ENCODE measurements at places on chromosomes 3 and 15.

GRCh38 chr15:38367476-38367875, 86.5 kb upstream of the FAM98B start:
- no peak for DNase-seq

DNA sequence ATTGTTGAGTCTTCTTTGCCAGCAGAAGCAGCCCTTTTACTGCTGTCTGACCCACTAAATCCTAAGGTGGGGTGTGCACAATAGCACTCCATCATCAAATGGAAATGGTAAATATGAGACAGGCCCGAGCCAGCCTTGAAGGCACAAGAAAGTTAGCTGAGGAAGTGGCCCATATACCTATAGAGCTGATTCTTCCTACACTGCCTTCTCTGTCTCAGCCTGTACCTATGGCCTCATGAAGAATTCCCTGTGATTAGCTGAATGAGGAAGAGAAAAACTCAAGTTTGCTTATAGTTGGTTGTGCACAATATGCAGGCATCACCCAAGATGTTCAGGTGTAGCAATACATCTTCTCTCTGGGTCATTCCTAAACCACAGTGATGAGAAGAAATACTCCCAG, 31.7 kb upstream of the XCR1 start:
- no peak for DNase-seq

- DNase-seq, result no peak
These were observed 149.3 kb upstream of the ATP11B start for GRCh38 chr3:182644013-182644412.

DNA sequence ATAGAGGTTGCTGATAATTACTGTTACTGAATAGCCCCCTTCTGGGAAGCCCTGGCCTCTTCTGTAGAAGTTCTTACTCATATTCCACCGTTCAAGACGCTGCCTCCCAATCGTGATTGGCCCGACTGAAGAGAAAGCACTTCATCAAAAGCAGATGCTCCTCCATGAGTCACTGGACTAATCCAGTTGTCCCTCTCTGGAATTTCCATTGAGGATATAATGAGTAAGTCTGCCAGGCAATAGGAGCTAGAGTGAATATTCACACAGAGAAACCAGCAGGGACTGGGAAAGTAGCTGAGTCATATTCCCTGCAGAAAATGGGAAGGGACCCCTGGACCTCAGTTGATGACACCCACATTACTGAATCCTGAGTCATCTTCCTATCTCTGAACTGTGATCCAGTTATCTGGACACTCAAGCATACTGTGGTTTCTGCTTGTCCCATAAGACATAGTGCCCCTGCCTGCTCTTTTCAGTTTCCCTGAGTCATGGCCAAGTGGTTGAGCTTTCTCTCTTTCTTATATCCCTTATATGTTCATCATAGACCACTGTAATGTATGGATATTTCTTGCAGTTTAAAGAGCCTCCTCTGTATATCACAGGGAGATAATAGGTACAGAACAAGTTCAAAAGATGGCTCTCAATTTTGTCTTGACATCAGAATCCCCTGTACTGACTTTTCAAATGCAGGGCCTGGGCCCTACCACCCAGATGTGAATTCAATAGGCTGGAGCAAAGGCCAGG, 151.2 kb upstream of the CDIN1 start:
- no peak for DNase-seq

DNA sequence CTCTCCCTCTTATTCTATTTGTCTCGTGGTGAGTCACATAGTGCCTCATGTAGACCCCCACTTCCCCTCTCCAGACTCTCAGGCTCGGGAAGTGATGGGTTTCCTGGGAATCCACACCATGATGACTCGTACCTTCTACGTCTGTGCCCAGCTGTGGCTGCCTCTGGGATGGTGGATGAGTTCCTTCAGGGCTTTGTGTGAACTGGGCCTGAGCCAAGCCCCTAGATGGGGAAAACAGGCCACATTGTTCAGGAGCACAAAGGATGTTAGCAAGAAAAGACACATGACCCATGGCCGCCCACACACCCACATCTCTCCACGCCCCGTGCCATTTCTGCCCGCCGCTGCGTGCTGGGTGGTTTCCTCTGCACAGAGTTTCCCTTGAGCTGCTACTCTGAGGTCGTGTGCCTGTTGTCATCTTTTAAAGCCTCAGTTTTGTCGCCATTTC, 10.5 kb downstream of the ISG20 start:
- no peak for DNase-seq

DNA sequence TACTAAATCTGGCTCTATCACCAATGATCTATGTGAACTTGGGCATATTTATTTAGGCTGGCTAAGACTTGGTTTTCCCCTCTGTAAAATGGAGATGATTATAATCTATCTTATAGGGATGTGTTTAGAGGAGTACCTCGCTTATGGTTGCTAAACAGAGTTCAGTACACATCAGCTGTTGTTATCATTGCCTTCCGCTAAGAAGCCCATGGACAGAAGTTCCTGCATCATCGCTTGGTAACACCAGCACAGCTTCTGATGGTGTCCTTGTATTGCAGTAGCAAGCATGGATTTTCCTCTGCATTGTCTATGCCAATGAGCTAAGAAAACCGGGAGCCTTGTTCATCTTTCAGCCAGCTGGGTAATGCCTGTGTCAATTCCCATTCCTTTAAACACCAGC, 73.1 kb upstream of the LRTM1 start:
- no peak for DNase-seq
